Kidney (tissue), 22 donors: ENCODE measurements at places on chromosomes 6 and 20. TPM values are rescaled to one million over a fixed set of nuclear protein-coding genes. Genes with fewer than 3 reads are reported as not detected.

Gene PRDM13
- not detected for polyA plus RNA-seq

Gene SNAP91
- polyA plus RNA-seq, result not detected

Gene PAK5
- polyA plus RNA-seq, result 0.22 TPM

Gene BTBD3
- 11.6 TPM for polyA plus RNA-seq

- no peak for DNase-seq
Measured at GRCh38 chr20:35344354-35344837, 52.2 kb upstream of the FAM83C start.

DNA sequence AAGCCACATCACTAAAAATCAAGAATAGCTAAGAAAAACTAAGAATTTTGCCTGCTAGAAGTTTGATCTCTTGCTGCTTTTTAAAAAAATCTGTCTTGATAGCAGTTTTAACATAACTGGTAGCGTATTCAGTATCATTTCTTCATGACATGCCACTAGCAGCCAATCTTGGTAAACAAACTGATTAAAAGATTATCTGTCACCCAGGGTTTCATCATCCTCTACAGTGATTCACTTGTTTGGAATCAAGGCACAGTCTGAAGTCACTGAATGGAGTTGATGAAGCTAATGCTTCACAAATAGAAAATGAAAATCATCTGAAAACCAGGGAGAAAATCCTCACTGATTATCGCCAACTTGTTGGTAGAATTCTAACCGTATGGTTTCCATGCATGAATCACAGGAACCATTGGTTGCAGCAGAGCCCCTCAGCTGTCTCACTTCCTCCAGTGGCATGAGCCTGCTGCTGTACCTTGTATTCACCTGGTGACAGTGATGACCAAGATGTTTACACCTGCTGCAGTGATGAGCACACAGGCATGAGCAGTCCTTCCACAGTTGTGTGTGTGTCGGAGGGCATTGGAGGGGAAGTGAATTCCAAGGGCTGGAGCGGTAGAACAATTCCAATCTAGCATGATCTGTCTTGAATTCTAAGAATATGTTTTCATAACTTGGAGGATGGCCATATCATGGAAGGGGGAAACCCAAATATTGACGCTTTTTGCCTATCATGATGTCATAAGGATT, 275.0 kb downstream of the KHDC1L start:
- no peak for DNase-seq

DNA sequence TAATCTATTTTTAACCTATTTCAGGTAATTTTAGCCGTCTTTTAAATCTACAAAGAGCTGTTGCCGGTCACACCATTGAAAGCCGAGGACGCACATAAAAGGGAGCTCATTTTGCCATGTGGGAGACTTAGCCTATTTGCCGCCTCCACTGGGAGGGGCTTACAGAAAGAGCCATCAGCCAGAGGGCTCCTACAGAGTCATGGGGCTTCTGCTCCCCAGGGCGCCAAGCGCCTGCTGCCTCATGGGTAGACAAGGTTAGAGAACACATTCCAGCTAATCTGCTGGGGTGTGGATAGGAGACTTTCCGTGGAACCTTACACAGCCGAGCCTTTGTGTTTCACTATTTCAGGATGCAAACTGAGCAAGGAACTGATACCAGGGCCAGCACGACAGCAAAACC, 12.6 kb downstream of the PCMTD2 start:
- DNase-seq, result no peak

GRCh38 chr6:47512872-47513271, 35.3 kb downstream of the CD2AP start:
- no peak for DNase-seq

- DNase-seq, result no peak
Measured at GRCh38 chr6:5471637-5472398, 210.5 kb downstream of the FARS2 start.

GRCh38 chr6:40841721-40842120, 197.3 kb downstream of the UNC5CL start:
- no peak for DNase-seq

DNA sequence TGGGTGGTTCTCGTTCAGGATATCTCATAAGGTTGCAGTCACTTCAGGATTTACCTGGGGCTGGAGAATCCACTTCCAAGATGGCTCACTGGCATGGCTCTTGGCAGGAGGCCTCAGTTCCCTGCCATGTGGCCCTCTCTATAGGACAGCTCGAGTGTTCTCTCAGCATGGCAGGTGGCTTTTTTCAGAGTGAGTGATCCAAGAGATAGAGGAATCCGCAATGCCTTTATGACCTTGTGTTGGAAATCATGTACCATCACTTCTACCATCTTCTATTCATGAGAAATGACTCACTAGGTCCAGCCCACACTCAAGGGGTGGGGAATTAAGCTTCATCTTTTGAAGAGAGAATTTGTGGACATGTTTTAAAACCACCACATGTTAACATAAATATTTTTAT, 37.8 kb downstream of the PPP1R16B start:
- DNase-seq, result no peak

DNA sequence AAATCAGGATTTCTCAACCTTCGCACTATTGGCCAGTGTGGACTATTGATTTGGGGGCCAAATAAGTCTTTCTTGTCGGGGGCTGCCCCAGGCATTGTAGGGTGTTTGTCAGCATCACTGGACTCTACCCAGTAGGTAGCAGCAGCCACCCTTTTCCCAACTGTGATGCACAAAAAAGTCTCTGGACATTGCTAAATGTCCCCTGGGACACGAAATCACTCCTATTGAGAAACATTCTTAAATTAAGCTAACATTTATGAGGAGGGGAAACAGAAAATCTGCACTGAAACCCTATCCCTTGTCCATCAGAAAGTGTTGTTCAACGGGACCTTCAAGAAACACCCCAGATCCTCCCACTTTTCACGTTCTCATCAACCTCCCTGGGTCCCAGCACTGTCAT, 54.2 kb downstream of the NFATC2 start:
- DNase-seq, result no peak

- no peak for DNase-seq
Measured at GRCh38 chr6:25088513-25088912, 152.8 kb upstream of the RIPOR2 start.
